Glomerular endothelial cell (primary cell): ENCODE measurements at places on chromosomes 4 and X.

DNA sequence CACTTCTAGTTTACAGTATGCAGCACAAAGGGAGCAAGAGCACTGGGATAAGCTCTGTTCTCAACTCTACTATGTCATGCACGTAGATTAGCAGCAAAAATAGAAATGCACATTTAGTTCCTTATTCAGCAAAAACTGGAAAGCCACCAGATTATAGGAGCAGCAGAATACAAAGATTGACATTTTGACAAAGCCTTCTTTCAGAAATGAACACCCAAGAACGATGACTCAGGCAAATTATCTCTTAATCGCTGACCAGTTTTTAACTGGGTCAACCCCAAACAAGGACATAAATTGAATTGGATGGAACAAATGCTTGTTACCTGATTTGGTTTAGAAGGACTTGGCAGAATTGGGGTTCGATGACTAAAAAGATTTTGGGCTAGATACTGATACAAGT lies 775.3 kb upstream of the HS3ST1 start:
- no peak for DNase-seq

DNA sequence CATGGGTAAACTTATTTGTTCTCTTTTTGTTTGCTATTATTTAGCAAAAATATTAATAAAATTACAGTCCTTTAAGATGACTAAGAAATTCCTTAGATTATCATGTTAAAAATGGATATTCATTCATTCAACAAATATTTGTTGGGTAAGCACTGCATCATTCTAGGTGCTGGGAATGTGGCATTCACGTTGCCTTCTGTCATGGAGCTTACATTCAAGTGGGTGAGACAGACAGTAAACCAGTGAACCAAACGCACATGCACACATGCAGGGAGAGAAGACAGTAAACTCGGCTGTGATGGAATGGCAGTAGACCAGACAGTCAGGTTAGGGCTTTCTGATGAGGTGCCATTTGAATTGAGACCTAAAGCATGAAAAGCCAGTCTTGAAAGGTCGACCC lies 91.8 kb downstream of the STOX2 start:
- DNase-seq = no peak

DNA sequence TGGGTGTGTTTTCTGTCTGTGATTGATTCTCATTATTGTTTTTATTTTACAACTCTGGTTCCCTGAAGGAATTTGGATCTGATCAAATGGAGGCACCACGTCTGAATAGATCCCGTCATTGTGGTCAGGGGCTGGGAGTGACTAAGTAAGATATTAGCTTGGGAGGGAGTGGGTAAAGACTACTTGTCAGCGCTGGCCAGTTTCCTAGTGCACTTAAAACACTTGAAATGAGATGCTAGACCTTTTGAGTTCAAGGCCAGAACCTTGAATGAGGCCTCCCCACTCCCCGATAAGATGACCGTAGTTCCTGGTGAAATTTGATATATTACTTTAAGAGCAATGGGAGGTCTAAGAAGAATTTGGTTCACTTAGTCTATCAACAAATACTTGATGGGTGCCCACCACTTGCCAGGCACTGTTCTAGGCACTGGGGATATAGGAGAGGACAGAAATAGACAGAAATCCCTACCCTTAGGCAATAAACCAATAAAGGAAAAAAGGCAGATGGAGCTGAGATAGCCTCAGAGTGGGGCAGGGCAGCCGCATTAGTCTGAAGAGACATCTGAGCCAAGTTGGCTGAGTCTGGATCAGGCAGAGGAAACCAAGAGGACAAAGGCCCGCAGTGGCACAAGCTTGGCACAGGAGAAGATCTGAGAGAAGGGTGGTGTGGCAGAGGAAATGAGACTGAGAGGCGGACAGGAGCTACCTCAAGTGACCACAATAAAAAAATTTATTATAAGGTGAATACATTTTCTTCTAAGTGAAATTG lies 11.8 kb downstream of the FAM184B start:
- DNase-seq = no peak

- no peak for DNase-seq
Observed at GRCh38 chr4:52172166-52172565, 121.1 kb downstream of the SPATA18 start.

- DNase-seq = no peak
Observed at GRCh38 chr4:65367306-65367705, 303.0 kb downstream of the EPHA5 start.

- no peak for DNase-seq
Observed at GRCh38 chr4:7077371-7077770, 9.5 kb upstream of the GRPEL1 start.

GRCh38 chr4:173218411-173219125 lies 50.0 kb downstream of the GALNT7 start:
- no peak for DNase-seq

DNA sequence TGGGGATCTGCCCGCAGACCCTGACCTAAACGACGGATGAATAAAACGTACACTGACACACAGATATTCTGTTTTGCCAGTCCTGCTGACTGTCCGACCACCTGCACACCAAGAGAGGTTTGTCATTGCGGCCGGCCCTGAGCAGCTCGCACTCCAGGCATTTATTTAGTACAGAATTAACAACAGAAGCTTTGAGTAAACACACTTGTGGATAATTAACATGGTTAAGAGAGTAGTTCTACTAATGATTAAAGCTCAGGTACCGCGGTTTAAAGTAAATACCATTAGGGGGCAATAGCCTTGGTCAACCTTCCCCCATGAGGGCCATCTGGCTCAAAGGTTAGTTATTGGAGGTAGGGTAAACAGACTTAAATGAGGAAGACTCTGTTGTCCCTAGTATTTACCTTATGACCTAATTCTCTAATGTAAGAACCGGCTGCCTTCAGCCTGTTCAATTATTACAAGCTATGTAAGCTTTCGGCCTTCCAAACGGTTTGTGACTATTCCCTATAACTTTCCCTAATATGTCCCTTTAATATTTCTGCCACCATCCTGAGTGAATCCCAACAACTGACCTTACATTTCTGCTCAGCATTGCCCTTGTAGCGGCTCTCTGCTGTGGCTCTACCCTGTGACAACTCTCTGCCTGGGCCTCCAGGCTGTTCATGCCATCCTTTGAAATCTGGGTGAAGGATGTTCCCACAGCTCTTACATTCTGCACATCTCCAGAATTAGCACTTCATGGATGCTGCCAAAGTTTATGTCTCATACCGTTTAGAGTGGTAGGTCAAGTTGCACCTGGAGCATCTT lies 46.9 kb upstream of the SYTL5 start:
- no peak for DNase-seq

DNA sequence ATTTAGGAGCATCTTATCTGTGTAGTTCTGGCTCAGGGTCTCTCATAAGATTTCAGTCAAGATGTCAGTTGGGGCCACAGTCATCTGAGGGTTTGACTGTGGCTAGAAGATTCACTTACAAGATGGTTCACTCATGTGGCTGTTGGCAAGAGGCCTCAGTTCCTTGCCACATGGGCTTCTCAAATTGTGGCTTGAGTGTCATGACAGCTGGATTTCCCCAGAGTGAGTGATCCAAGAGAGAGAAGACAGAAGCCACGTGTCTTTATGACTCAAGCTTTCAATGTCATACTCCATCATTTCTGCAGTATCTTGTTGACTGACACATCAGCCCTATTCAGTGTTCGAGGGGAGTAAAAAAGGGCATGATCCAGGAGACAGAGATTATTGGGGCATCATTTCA lies 131.3 kb upstream of the AP1S2 start:
- DNase-seq = no peak

- no peak for DNase-seq
Observed at GRCh38 chr4:118836301-118837120, 585 bp upstream of the SEC24D start.

GRCh38 chr4:10013722-10014121 lies 7.6 kb downstream of the SLC2A9 start:
- no peak for DNase-seq

DNA sequence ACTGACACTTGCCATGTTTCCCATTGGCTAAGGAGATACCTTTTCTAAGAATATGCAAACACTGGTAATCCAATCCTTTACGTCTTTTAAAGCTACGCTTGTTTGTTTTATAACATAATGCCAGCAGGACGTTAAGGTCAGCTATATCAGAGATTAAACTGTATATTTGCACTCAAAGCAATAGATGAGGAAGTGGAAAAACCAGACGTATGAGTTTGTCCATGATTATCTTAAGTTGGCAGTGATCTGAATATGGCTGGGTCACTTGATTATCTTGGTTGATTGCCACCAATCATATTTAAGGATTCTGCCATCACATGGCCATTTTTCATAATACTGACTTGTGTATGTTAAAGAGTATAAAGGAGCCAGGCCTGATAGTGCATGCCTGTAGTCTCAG lies 19.4 kb downstream of the TMSB4X start:
- DNase-seq = no peak

DNA sequence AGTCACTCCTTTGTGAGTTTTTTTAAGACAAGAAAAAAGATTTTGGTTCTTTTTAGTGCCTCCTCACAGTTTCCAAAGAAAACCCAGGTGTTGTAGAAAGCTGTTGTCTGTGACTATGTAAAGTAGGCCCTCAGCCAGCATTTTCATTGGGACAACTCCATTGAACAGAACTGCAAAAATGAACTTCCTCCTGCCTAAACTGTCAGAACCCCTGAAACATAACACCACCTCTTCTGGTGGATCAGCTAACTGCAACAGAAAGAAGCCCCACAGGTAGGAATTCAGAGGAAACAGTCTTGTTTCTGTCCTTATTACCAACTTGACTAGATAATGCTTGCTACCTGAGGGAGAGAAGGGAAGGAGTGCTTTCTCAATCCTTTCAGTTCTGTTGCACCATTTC lies 3.4 kb upstream of the ATP11C start:
- DNase-seq = no peak

DNA sequence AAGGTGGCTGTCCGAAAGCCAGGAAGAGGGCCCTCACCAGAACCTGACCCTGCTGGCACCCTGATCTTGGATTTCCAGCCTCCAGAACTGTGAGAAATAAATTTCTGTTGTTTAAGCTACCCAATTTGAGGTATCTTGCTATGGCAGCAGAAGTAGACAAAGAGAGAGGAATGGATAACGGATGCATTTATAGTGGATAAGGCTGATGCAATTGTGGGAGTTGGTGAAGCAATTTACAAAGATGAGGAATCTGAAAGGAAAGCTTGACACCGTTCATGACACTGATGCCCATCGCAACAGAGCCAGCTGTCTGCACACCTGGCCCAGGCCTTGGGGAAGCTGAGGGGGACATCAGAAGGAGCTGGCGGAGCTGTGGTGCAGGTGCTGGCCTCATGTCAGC lies 35.7 kb upstream of the MSL3 start:
- no peak for DNase-seq

DNA sequence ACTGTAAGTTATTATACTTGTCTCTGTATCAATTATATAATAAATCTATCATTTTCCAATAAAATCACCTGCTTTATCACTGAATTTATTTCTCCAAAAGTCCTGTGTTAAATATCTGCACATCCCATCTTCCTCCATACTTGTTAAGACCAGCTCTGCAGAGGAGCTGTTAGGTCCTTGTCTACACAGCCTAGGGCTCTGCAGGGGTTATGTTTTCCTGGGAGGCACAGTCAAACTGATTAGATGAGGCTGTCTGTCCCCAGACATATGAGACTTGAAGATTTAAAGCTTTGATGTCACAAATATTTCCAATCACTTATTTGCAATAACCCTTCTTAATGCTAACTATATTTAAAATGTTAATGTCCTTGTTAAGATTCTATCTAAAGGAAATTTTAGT lies 446.8 kb downstream of the TRAM1L1 start:
- DNase-seq = no peak

GRCh38 chr4:105838082-105838481 lies 57.2 kb upstream of the NPNT start:
- DNase-seq = no peak

DNA sequence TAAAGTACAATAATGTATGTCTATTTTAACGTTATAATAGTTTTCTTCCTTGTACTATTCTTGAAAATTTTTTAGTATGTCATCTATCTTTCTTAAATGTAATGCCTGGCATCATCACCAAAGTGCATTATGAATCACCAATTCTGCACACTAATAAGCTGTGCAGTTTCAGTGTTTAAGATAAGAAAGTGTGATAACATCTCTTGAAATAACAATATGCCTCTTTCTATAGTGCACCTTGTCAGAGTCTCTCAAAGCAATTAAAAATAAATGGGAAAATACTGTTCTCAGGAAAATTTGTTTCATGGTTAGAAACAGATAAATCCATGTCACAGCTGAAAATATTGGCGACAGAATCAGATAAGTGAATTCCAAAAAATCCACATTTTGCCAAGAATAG lies 457.4 kb upstream of the PCDH10 start:
- DNase-seq = no peak

- no peak for DNase-seq
Observed at GRCh38 chrX:116873671-116874070, 410.9 kb upstream of the CT83 start.

DNA sequence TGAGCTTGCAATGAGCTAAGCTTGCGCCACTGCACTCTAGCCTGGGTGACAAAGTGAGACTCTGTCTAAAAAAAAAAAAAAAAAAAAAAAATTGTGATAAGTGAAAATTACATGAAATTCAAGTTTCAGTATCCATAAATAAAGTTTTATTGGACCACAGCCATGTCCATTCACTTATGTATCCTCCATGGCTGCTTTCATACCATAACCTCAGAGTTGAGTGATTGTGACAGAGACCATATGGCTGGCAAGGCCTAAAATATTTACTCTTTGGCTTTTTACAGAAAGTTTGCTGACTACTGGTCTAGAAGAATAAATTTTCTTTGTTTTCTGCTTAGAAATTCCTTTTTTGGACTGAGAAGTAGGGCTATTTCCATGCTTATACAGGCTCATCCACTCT lies 11.8 kb upstream of the SHISA3 start:
- DNase-seq = no peak

- no peak for DNase-seq
Observed at GRCh38 chr4:168119100-168119499, 26.8 kb downstream of the ANXA10 start.

- DNase-seq = no peak
Observed at GRCh38 chr4:6408263-6408662, 64.2 kb downstream of the PPP2R2C start.

GRCh38 chr4:103457566-103457965 lies 259.4 kb upstream of the CENPE start:
- no peak for DNase-seq

- no peak for DNase-seq
Observed at GRCh38 chr4:35697210-35697736, 547.0 kb downstream of the ARAP2 start.

DNA sequence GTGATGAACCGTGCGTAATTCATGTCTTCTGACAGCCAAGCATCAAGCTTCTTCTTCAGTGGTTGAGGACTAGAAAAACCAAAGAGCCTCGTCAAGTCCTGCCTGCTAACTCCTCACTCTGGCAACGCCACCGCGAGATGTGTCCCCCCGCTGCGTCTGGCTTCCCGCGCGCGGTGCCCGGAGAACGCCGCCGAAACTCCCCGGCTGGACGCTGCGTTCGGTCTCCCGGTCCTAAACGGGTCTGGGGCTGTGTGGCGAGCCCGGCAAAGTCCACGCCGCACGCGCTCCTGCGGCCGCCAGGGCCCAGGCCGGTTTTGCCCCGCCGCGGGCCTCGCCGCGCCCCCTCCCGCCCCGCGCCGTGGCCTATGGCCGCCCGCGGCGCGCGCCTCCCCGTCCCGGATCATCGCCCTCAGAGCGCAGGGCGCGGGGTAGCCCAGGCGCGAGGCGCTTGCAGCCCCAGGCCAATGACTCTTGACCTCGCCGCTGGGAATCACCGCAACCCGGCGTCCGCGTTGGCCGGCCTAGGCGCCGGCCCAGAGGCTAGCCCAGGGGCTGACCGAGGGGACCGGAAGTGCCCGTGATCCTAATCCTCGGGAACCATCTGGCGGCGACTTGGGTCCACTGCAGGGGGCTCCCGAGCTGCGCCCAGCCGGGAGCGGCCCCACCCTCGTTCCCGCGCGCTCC lies at the start of gene AADAT:
Gene AADAT, minus strand, starts transcription at position 289 of the 684 bp plus-strand sequence. Its CDS starts 266 bp downstream, at position 23.
- DNase-seq = no peak
